ENCODE measurements at places on chromosomes 11 and 22.

DNA sequence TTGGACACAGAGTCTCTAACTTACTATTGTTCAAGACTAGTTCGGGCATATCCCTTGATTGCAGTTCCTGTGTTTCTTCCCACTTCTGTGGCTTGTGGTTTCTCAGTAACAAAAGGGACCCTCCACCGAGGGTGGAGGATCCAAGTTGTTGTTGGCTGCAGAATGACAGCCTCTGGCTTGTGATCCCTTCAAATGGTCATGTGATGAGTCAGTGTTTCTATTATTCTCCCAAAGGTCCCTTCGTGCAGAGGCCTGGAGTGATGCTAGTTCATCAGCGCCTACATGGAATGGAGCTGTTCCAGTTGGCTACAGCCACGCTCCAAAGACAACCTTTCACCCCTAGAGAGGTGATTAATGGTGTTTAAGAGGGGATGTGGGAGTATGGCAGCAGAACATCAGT, 2.6 kb upstream of the VWCE start:
- no peak for DNase-seq

DNA sequence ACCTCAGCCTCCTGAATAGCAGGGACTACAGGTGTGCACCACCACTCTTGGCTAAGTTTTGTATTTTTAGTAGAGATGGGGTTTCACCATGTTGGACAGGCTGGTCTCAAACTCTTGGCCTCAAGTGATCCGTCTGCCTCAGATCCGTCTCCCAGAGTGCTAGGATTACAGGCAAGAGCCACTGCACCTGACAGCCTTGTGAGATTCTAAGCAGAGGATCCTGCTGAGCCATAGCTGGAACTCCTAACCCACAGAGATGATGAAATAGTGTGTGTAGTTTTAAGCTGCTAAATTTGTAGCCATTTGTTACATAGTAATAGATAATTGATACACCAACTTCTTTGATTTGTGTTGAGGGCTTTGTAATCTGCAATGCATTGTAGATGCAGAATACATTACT, 51.1 kb downstream of the CLMP start:
- DNase-seq = no peak

DNA sequence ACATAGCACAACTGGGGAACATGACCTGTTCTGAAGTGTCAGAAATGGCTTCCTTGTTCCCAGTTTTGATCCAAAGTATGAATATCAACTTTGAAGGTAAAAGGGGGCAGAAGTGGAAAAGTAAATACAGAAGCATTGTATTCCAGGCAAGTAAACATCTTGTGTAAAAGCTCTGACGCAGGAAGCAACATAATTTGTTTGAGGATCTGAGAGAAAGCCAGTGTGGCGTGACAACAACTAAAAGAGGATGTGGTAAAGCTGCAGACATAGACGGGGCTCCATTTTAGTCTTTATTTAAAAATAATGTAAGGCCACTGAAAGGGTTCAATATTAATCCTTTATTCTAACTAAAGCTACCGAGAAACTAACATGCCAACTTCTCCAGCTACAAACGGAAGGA, 310.2 kb downstream of the DLG2 start:
- peak; percentile 35 for DNase-seq

- DNase-seq = no peak
These were observed 342.5 kb downstream of the NTM start for GRCh38 chr11:131712897-131713296.

GRCh38 chr11:75773595-75774353, 5.2 kb downstream of the DGAT2 start:
- DNase-seq = peak; percentile 83

DNA sequence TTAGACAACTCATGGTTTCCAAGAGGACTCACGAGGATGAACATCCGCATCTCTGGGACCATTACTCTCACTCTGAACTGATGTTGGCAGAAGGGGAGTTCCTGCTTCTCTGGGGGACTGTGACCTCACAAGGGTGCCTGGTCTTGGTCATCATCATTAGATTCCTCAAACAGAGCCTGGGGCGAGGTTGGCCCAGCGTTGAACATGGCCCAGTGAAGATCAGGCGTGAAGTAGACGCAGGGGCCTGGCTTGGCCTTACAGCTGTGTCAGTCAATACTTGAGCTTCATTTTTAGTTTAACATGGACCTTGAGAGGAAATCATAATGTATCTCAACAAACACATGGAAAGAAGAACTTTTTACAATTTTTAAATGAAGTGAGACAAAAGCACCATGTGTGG, 617.1 kb downstream of the BRD1 start:
- DNase-seq = no peak

- DNase-seq = no peak
These were observed 27.5 kb upstream of the SMIM35 start for GRCh38 chr11:118114266-118114665.

- DNase-seq = no peak
These were observed 21.3 kb downstream of the CBX7 start for GRCh38 chr22:39130892-39131855.

- DNase-seq = no peak
These were observed 7.9 kb upstream of the CTSC start for GRCh38 chr11:88345408-88345807.

DNA sequence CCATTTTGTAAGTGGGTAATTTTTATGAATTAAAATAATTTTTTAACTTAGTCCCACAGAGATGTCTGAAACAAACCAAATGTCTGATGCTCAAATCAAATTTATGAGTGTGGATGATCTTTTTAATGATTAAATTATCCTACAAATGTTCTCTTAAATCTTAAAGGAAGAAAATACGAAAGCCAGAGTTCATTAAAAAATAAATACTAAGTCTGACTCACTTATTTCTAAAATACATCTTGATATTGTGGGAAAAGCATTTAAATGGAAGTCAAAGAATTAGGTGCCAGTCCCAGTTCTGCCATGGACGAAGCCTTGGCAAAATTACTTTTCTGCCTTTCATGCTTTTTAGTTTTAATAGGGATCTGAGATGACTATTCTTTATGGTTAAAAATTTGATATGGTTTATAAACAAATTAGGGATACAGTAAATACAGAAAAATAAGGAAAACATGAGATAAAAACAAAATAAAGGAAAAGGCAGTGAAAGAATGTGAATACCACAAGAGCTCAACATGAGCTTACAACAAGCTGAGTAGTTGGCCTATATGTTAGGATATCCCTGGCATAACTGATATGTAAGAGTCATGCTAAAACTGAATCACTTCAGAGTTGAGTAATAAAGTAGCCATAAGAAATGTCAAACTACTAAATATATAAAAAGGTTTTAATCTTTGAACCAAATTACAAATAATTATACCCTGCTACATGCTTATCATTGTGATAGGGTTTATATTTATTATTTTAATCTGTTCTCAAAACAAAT, 9.2 kb downstream of the CCDC34 start:
- DNase-seq = no peak

DNA sequence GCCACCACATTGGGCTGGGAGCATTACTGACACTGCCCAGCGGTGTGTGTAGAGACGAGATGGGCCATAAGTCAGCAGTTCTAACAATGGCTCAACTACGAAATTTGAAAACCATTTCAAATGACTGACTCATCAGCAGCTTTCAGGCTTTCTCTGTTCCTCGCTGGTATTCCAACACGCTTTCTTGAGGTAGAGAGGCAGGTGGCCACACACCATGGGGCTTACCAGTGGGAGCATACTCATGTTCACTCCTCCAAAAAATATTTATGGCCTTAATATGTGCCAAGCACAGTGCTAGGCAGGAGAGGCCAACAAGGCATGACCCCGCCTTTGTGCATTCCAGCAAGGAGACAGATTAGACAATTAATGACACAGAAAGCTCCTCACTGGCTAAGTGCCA, 20.3 kb downstream of the ARFGAP2 start:
- no peak for DNase-seq

GRCh38 chr22:37419969-37420685, 7.2 kb downstream of the ELFN2 start:
- no peak for DNase-seq

GRCh38 chr11:132111316-132111715, 740.9 kb downstream of the NTM start:
- DNase-seq = no peak

- DNase-seq = no peak
These were observed 567.5 kb downstream of the TBC1D22A start for GRCh38 chr22:47329727-47330650.

DNA sequence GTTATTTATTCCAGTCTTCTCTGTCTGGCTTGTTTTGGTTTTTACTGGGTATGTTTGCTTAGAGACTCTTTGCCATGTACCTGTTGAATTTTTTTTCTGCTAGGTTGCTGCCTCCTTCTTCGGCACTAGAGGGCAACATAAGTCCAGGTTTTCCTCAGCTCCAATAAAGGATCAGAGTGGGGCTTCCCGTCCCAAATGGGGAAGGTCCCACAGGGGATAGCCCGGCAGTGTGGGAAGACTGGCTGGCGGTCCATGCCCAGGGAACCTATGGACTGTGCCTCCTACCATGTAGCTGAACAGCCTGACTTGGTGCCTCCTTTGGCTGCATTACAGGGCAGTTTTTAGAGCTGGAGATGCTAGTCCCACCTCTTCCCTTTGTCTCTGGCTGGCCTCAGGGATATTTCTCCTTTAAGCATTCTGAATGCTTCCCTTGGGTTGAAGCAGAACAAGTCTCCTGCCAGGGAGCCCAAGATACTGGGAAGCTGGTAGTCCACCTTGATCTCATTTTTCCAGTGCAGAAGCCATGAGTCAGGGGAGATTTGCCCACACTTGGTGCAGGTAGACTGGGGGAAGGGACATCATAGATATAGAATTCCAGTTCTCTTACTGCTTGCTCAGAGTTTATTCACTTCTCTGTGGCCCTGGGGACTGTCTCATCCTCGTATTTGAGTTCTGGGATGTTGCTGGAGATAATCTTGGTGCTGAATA, 60.2 kb downstream of the BRD1 start:
- peak; percentile 83 for DNase-seq

- DNase-seq = no peak
These were observed 6.5 kb downstream of the OR10A6 start for GRCh38 chr11:7924536-7924935.

DNA sequence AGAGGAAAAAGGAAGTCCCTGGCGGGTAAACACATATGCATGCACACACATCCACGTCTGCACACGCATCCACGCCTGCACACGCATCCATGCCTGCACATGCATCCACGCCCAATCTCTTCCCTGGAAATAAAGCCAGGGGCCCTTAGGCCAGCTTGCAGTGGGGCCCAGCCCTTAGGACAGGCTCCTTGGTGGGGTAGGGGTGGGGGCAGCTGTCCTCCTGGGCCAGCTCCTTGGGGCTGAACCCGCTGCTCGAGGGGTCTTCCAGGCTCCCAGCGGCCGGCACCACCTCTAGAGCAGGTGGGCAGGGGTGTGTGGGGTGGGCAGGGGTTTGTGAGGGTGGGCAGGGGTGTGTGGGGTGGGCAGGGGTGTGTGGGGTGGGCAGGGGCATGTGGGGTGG, 1.9 kb downstream of the C11orf21 start:
- DNase-seq = no peak

GRCh38 chr22:19824926-19825339, 29.7 kb downstream of the GNB1L start:
- DNase-seq = no peak

DNA sequence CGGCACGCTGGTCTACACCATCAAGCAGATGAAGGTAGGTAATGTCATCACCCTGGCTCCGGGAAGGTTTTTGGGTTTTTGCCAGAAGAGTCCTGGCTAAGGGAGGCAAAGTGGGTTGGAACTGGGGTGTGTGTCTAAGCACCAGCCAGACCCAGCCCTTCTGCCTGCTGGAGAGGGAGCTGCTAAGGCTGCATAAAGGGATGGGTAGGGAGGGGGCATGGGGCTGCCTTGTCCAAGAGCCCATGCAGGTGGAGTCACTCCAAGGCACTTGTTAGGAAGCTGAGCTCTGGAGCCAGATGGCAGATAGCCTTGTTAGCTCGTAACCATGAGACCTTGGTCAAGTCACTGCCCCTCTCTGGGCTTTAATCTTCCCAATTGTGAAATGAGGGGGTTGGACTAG, 48.0 kb downstream of the TIMP3 start:
- no peak for DNase-seq

GRCh38 chr11:88482871-88483301, 145.3 kb upstream of the CTSC start:
- no peak for DNase-seq

- no peak for DNase-seq
These were observed 3.7 kb downstream of the FAM180B start for GRCh38 chr11:47589977-47590861.

DNA sequence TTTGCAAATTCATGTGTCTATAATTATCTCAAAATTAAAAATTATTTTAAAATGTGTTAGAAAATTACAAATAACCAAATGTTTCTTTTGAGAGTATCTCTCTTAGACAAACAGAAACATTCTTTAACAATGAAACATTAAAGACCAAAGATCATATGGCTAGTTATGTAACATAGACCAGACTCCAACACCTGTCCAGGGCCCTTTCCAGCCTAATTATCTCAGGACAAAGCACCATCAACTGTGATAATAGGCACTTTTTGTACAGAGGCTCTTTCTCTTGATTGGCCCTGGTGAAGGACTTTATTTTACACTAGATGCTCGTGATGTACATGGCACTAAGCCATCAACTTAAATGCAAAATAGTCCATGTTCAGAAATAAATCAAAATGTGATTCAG, 5.0 kb upstream of the PLEKHA7 start:
- DNase-seq = no peak

DNA sequence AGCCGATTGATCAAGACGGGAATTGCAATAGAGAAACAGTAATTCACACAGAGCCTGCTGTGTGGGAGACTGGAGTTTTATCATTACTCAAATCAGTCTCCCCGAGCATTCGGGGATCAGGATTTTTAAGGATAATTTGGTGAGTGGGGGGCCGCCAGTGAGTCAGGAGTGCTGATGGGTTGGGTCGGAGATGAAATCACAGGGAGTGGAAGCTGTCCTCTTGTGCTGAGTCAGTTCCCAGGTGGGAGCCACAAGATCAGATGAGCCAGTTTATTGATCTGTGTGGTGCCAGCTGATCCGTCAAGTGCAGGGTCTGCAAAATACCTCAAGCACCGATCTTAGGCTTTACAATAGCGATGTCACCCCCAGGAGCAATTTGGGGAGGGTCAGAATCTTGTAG, 15.5 kb downstream of the MTFP1 start:
- no peak for DNase-seq

GRCh38 chr11:102791271-102792036, 6.5 kb downstream of the MMP1 start:
- no peak for DNase-seq

GRCh38 chr22:49880281-49880680, 26.6 kb downstream of the ZBED4 start:
- peak; percentile 66 for DNase-seq

DNA sequence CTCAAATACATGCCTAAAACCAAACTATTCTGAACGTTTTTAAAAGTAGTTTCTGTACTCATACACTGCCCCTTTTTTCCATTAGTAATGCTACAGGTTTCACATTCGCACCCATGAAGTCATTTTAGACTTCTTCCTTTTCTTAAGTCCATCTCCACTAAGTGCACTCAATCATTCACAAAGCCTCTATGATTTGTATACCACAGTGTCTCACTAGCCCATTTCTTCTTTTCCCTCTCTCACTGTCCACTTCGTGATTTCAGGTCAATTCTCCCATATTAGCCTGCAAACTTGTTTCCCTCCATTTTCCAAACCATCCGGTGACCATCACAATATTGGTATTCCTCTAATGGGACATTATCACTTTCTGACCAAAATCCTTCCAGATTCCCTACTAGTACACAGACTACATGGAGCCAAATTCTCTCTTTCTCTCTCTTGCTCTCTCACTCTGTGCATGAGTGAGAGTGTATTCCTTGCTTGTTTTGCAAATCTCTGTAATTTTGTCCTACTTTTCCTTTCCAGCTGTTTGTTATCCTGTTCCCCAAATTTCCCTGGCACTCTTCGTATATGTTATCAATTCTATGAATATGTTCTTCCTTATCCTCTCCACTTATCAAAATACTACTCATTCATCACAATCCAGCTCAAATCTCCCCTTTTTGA, 3.4 kb upstream of the ZC3H12C start:
- DNase-seq = peak; percentile 52

- DNase-seq = no peak
These were observed 38.4 kb upstream of the A4GALT start for GRCh38 chr22:42758931-42759629.
